ENCODE measurements at places on chromosomes 1 and 21. TPM values are rescaled to one million over a fixed set of nuclear protein-coding genes. Genes with fewer than 3 reads are reported as not detected.

- DNase-seq = no peak
Observed at GRCh38 chr1:203077956-203078355, 7.9 kb downstream of the MYOG start.

- DNase-seq = no peak
Observed at GRCh38 chr21:25625036-25625435, 14.0 kb upstream of the JAM2 start.

DNA sequence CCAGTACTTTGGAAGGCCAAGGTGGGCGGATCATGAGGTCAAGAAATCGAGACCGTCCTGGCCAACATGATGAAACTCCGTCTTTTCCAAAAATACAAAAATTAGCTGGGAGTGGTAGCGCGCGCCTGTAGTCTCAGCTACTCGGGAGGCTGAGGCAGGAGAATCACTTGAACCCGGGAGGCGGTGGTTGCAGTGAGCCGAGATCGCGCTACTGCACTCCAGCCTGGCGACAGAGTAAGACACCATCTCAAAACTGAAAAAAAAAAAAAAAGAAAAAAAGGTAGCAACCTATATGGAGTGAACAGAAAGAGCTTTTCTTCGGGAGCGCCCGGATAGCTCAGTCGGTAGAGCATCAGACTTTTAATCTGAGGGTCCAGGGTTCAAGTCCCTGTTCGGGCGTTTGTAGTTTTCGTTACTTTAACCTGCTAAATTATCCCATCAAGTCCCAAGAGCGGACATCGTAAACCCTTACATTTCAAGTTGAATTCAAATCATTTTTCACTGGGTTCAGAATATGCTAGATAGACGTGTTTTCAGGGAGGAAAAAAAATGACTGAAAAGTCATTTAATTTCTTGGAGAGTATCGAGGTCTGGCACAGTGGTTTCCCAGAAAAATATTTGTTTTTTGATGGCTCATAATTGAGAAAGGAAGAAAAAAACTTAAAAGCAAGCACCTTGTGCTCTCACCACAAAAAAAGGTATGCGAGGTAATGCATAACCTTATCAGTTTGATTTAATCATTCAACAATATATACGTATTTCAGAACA is 9.8 kb upstream of the MDM4 start:
- DNase-seq = peak; percentile 85

- DNase-seq = no peak
Observed at GRCh38 chr1:202680586-202681352, 29.5 kb downstream of the SYT2 start.

- no peak for DNase-seq
Observed at GRCh38 chr1:54340878-54341277, 65.3 kb downstream of the SSBP3 start.

- no peak for DNase-seq
Observed at GRCh38 chr1:118461154-118461553, 276.1 kb upstream of the SPAG17 start.

PER3 gene
- polyA plus RNA-seq = 3.4 TPM

CDA gene
- polyA plus RNA-seq = 47.5 TPM

CCDC30 gene
- polyA plus RNA-seq = 5.0 TPM

CFAP141 gene
- 8.4 TPM for polyA plus RNA-seq

TIE1 gene
- polyA plus RNA-seq = 20.5 TPM

CD1B gene
- 0.02 TPM for polyA plus RNA-seq

Measured in lung (tissue), 17 donors.